ENCODE measurements at places on chromosomes 16 and 17.

- no peak overlapping the region for H3K4me3 ChIP-seq
- H3K27me3 ChIP-seq, result no peaks in the 10 kb centered on the region
- no peaks in the 10 kb centered on the region for H3K36me3 ChIP-seq
- H3K4me1 ChIP-seq, result no peaks in the 10 kb centered on the region
- H3K27ac ChIP-seq, result no peak overlapping the region
- peak; percentile 55 for DNase-seq
These were observed 243.0 kb upstream of the MYOCD start for GRCh38 chr17:12422651-12423050.

- DNase-seq, result no peak
- H3K27ac ChIP-seq, result peak overlapping the region; percentile 98
- H3K4me3 ChIP-seq, result no peak overlapping the region
- H3K36me3 ChIP-seq, result peaks cover 5% of the 10 kb centered on the region
These were observed 15.8 kb downstream of the GPRC5C start for GRCh38 chr17:74447628-74448159.

DNA sequence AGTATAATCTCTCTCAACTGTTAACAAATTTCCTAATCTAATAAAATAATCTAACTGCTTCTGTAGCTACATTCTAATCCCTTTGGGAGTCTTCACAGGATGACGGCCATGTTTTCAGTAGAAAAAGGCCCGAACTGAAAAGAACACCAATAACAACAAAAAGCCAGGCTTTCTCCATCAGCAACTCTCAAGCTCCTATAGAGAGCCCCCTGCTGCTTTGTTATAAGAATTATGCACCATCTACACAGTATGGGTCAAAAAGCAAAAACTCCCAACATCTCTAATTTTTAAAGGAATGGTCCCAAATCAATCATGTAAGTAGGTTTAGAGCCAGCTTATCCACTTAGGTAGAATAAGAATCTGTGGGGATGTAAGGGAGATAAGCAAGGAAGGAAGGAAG, 163.6 kb upstream of the C17orf78 start:
- H3K4me3 ChIP-seq, result no peak overlapping the region
- peaks cover 12% of the 10 kb centered on the region for H3K36me3 ChIP-seq

GRCh38 chr17:58328195-58329034, at the start of gene TSPOAP1:
TSPOAP1 (minus strand) TSS chr17:58328795; CDS start chr17:58327920, 875 bp downstream.
- H3K4me1 ChIP-seq, result peaks cover 17% of the 10 kb centered on the region
- no peak within 1 kb of the TSS for H3K27ac ChIP-seq
- DNase-seq, result peak; percentile 19
- no peak within 1 kb of the TSS for H3K4me3 ChIP-seq
- peaks cover 94% of the 10 kb centered on the region for H3K27me3 ChIP-seq

DNA sequence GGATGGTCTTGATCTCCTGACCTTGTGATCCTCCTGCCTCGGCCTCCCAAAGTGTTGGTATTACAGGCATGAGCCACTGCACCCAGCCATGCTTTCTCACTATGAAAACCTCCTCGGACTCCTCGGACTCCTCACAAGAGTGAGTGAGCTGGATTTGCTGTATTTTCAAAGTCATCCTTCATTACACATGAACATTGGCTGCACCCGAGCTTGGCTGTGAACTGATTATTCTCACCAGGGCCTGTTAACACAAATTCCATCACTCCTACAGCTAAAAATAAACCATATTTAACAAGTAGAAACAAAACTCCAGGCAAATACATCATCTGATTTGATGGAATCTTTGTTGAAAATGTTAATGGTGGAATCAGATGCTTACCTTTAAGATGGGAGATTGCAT, 50.3 kb downstream of the PITPNC1 start:
- H3K36me3 ChIP-seq, result no peaks in the 10 kb centered on the region
- H3K27ac ChIP-seq, result no peak overlapping the region
- no peak overlapping the region for H3K4me3 ChIP-seq
- no peaks in the 10 kb centered on the region for H3K27me3 ChIP-seq
- peaks cover 26% of the 10 kb centered on the region for H3K4me1 ChIP-seq

DNA sequence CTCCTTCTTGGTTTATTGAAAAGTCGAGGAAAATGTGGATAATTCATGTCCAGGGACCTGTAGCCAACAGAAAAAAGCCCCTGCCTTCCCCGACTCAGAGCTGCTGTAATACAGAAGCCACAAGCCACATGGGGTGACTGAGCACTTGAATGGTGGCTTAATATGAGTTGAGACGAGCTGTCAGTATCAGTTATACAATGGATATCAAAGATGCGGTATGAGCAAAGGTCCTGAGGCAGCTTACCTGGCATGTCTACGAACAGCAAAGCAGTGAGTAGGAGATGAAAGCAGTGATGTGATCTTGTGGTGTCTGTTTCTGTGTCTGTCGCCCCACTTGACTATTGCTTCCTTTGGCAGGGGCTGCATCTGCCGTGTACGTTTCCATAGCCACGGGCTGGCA, 12.2 kb upstream of the RMI2 start:
- no peaks in the 10 kb centered on the region for H3K27me3 ChIP-seq
- DNase-seq, result no peak
- H3K27ac ChIP-seq, result no peak overlapping the region
- H3K4me3 ChIP-seq, result no peak overlapping the region

DNA sequence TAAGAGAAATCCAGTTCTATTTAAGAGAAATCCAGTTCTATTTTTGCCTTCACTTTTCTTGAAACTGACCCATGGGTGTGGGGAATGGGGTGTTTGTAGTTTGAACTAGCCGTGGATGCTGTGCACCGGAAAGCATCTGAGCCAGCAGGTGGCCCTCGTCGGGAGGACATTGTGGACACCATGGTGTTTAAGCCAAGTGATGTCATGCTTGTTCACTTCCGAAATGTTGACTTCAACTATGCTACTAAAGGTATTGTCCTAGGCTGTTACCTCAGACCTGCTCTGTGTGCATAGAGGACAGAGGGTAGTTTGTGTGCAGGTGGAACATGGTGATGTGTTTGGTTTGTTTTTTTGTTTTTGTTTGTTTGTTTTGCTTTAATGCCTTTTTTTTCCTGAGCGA, 3.3 kb downstream of the ATXN2L start:
- H3K36me3 ChIP-seq, result peaks cover 59% of the 10 kb centered on the region
- H3K4me3 ChIP-seq, result no peak overlapping the region
- no peaks in the 10 kb centered on the region for H3K27me3 ChIP-seq
- no peak for DNase-seq

All from left ventricle myocardium inferior (tissue), 1 donor.